ENCODE measurements at places on chromosomes 13 and 19.
A peak's percentile ranks its signal among the peaks of the same experiment; 100 is the strongest.

DNA sequence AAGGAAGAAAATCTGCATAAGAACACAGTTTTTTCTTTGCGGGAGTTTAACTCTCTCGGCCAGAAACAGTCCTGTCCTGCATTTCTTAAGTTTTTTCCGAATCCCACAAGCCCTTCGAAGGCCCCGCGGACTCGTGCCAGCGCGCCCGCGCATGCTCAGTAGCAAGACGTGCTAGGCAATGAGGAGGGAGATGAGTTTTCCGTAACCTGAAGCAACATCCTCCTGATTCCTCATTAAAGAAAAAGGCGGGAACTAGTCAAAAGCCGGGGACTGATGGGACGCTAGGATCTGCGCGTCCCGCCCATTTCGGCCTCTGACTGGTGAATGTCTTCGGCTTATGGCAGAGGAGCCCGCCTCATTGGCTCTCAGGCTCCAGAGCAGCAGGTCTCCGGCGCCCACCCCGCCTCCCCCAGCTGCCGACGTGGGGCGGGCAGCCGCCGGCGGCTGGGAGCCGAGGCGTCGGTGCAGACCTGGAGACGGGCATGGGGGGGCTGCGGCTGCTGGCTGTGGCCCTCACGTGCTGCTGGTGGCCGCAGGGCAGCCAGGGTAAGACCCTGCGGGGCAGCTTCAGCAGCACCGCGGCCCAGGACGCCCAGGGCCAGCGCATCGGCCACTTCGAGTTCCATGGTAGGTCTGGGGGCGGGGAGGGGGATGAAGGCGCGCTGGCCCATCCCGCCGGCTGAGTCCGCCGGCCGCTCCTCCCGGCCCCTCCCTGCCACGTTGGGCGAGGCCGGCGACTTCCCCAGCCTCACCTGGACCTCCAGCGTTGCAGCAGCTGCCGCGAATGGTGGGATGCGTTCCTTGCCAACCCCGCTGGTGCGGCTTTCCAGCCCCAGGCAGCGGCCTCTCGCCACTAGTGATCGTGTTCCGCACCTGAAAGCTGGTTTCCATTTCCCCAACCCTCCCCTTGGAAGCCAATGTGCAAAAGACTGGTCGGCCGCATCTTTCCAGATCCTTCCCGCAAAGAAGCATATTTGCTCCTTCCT is at the start of gene GPR180:
GPR180 (plus strand) TSS at position 412 of the 986 bp plus-strand sequence; CDS start at position 483, 71 bp downstream.
- DNase-seq, result peak; percentile 87

DNA sequence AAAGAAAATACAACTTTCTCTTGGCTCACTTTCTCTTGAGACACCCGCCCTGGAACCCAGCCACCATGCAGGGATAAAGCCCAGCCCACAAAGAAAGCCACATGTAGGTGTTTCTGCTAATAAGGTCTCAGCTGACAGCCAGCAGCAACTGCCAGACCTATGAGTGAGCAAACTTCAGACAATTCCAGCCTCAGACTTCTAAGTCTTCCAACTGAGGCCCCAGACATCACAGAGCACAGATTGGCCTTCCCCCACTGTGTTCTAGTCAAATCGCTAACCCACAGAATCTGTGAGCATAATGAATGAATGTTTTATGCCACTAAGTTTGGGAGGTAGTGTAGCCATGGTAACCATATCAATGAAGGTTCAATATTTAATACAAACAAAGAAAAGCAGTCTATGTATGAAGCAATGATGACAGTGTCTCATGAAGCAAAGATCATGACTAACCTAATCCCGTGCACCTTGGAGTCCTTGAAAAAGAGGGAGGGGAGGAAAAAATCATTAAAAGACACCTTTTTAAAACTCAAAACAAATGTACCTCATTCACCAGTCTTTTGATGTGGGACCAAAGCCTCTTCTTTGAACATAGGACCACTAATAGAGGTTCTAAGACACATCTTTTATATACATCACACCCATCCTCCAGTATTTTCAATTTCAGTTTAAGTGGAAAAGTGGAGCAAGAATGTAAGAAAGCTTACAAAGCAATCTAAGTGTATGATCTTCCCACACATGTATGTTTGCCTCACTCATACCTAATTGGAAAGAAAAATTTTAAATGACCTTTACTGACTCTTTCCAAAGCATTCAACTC is 6.2 kb downstream of the MRPS31 start:
- no peak for DNase-seq

- no peak for DNase-seq
Measured at GRCh38 chr19:39448271-39448670, 2.9 kb downstream of the SUPT5H start.

DNA sequence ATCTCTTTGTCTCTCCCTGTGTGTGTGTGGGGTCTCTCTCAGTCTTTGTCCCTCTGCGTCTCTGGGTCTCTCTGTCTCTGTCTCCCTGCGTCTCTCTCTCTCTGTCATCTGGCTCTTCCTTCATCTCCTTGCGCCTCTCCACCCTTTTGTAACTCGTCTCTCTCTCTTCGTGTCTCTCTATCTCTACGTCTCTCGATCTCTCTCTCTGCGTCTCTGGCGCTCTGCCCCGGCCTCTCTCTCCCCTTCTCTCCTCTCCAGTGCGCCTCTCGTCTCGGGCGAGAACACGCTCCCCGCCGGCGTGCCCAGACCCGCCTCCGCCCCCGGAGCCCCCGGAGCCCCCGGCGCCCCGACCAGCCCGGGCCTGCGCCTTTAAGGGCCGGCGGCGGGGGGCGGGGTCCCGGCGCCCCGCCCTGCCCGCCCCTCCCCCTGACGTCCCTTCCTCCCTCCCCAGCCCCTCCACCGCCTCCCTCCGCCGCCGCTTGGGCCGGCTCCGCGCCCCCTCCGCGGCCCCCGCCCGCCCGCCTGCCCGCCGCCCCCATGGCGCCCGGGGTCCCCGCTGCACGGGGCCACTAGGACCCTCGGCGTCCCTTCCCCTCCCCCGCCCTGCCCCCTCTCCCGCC is at the start of gene MARK4:
MARK4 (plus strand) TSS at position 440 of the 620 bp plus-strand sequence. CDS start 318 bp downstream, outside the sequence.
- DNase-seq, result peak; percentile 32

DNA sequence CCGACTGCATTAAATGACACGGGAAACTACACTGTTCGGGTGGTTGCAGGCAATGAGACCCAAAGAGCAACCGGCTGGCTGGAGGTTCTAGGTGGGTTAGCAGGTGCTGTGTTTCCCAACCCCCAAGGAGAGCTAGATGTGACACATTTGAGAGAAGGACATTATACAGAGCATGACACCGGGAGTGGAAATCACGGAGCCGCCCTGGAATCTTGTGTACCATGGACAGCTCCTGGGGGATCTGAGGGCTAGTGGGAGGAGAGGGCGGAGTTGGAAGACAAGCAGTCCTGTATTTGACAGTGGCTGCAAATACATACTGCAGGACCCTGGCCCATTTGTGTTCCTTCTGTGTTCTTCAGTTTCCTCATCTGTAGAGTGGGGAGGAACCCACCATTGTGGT is 2.3 kb downstream of the CEACAM18 start:
- DNase-seq, result no peak

DNA sequence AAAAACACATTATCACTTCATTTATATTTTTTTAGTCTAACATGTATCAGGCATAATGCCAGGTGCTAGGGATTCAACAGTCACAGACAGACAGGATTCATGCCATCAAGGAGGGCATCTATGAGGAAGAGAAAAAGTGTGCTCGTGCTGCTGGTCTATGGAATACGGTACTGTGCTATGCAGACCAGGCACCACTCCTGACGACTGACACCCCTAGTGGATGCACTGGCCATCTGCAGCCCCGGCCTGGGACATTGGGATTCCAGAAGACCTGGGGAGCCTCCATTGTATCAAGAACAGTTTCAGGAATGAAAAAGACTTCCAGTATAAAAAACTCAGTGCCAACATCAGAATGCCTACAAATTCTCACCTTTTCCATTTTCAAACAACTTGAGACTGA is 94.0 kb downstream of the KLF12 start:
- peak; percentile 13 for DNase-seq

- no peak for DNase-seq
Measured at GRCh38 chr19:39086386-39086785, 2.2 kb downstream of the ACP7 start.

DNA sequence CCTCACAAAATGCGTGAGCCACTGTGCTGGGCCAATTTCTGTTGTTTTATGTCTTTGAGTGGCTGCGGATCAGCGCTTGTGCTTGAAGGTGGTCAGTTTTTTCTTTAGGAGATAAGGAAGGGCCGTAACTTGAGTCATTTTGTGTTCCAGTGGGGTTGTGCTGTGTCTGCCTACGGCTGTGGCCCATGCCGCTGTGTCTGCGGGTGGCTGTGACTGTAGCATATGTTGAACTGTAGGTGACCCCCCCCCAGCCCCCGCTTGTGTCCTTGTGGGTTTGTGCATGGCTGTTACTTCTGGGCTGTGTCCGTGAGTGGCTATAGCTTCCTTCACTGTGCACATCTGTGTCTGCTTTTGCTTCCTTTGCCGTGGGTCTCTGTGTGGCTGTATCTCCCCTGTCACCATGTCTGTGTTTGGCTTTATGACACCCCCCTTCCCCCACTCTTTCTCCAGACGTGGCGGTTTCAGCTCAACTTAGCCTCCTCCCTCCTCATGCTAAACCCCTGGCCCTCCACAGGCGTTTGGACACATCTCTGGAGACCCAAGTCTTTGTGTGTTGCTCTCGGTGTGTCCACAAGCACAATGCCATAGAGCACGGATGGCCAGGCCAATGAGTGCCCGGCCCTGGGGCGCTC is 675 bp downstream of the PPP1R14A start:
- no peak for DNase-seq

DNA sequence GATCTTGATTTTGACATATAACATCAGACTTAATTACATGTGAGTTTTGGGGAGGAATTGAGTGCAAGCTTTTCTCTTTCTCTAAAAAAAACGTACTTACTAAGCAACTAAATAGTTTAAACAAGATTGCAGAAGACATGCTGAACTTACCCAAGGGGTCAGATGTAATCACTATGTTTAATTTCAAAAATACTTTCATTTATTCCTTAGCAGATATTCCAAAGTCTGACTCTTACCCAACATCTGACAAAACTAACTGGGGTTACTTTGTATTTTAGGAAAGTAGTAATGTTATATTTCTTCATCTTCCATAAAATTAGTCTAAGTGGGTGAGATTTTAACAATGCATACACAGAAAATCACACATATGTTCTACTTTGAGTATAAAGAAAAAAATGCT is 270.2 kb downstream of the DNAJC15 start:
- DNase-seq, result no peak

DNA sequence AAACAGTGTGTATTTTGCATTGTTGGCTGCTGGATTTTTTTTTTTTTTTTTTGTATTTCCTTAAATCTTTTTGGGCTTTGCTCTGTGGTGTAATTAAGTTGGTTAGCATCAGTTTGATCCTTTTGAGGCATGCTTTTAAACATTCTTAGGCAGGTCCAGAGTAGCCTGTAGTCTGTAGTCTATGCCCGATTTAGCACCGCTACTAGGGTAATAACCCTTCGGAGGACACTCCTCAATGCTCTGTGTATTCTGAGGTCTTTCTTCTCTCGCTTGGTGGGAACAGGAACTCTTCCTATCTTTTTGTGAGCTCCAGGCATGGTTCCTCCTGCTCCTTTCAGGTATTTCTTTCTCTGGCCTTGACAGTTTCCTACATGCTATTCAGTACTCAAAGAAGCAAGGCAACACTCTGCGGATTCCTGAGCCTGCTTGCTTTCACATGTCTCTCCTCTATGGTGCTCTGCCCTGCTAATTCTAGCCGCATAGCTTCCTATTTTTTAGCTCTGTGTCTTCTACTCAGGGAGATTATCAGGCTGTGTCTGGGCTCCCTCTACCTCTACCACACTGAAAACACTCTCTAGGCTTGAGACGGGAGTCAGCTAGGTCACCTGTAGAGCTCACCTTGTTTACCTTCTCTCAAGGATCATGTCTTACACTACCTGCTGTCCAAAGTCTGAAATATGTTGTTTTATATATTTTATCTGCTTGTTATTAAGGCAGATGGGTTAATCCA is 195.1 kb downstream of the NDFIP2 start:
- DNase-seq, result no peak

GRCh38 chr13:24228852-24229458 is 68.4 kb downstream of the SPATA13 start:
- peak; percentile 28 for DNase-seq

DNA sequence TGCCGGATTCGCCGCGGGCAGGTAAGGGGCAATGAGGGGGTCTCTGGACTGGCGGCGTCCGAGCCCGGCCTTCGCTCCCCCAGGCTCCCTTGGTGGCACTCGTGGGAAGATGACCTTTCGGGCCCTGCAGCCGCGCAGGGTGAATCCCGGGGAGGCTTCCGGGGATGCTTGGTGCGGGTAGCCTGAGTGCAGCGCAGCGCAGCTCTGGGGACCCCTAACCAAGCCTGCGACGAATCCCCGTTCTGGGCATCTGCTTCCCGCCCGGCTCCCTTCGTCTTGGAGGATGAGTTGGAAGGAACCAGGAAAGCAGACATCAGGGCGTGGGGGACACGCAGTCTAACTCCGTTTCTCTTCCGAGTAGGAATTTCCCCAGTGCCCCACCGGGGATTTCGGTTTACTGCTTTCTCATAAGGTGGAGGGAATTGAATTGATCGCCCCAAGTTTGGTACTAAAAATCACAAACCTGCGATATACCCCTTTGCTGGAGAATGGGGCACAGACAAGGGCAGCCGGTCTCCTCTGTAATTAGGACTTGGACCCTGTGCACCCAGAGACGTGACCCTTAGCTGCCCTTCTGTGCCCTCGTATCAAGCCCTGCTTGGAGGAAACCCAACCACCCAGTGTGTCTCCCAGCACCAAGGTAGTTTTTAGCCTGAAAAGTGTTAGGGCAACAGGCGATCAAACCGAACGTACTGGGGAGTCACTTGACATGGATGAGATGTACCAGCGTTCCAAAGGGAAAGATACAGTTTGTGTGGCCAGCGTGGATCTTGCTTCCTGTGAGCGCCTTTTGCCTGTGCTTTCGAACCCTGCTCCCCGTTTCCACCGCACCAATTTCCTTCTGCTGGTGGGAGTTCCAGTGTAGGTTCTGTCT is 1.0 kb downstream of the GPC5 start:
- no peak for DNase-seq

- DNase-seq, result no peak
Measured at GRCh38 chr19:14782626-14783409, 4.5 kb upstream of the ADGRE2 start.

DNA sequence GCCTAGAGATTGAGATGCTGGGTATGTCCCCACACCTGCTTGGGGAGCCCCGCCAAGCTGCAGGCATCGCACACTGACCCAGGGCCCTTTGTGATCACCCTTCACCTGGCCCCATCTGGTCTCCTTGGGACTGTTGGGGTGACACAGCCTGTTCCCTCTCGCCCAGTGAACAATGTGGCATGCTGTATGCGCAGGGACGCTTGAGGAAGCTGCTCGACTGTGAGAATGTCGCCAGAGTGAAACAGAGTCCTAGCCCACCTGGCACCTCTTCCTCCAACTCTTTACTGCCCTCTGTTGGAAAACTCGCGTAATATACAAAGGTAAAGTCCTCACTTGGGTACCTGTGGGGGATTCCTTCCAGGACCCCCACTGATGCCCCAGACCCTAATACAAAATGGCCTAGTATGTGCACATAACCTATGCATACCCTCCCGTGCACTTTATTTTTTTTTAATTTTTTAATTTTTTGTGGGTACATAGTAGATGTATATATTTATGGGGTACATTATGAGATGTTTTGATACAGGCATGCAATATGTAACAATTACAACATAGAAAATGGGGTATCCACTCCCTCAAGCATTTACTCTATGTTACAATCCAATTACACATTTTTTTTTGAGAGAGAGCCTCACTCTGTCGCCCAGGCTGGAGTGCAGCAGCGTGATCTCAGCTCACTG is 9.0 kb downstream of the BLOC1S3 start:
- DNase-seq, result no peak
